ENCODE measurements at places on chromosomes 7 and 10.

GRCh38 chr7:83105948-83106347 lies 56.7 kb downstream of the PCLO start:
- peak; percentile 12 for DNase-seq

GRCh38 chr10:27618036-27618615 lies 114.0 kb downstream of the RAB18 start:
- no peak for DNase-seq

GRCh38 chr10:46240684-46241565 lies 45.9 kb upstream of the ANTXRL start:
- no peak for DNase-seq

- no peak for DNase-seq
Measured at GRCh38 chr7:158028971-158029370, 558.7 kb downstream of the PTPRN2 start.

DNA sequence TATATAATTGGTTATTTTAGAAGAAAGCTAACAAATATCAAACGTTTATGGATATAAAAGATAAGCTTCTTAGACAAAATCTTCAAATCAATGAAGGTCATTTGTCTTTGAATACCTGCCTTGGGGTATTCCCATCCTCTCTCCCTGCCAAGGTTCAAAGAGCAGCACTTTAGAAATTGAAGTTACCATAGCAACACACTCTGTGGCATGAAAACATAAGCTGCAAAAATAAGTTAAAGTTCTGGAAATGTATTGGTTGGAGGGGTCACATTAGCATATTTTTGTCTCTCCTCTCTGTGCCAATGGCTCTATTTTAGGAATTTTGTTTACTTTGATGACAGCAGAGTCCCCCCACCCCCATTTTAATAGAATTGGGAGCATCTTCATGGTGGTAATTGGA lies 12.0 kb downstream of the ECHDC3 start:
- DNase-seq = no peak
